ENCODE measurements at places on chromosomes 5 and 9. TPM values are rescaled to one million over a fixed set of nuclear protein-coding genes. Genes with fewer than 3 reads are reported as not detected.

Gene ZNF658
- total RNA-seq: 12.6 TPM

- no peak for DNase-seq
Observed at GRCh38 chr5:80659106-80659505, 4.3 kb upstream of the DHFR start.

DNA sequence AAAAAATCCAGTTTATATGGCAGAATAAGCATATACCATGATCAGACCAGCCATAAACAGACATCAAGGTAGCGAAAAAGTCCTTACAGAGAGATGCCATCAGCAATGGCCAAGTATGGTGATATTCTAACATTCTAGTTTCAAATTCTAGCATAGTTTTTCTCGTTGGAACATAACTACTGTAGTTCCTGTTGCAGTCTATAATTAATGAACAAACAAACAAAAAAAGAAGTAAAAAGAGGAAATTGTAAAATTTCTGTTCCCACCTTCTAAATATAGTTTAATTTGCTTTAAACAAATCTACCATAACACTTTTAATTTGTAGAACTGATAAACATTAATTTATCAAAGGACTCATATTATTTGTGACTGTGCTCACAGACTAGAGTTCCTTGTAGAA, 9.9 kb upstream of the CD180 start:
- no peak for DNase-seq

Gene LCP2
- total RNA-seq: 1.3 TPM

- no peak for DNase-seq
Observed at GRCh38 chr5:157335534-157336422, 69.9 kb downstream of the CYFIP2 start.

Gene IFNK
- not detected for total RNA-seq

DNA sequence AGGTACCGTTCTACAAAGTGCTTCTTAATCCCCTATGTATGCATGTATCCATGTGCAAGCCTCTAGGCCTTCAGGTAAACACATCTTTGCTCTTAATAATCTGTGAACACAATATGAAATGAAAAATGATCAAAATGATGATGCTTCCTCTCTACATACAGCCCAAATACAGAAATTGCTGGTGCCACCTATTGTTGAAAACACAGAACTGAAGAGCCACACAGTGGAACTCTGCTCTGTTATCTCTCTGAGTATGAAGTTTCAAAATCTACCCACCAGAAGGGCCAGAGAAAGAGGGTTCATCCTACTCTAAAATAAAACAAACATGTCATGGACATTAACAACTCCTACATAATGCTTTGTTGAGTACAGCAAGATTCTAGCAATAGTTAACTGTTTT, 71.3 kb downstream of the GLIS3 start:
- no peak for DNase-seq

Gene PCDHA4
- total RNA-seq: 0.26 TPM

- DNase-seq: no peak
Observed at GRCh38 chr5:16679863-16680262, 63.1 kb upstream of the RETREG1 start.

Gene PTGDS
- total RNA-seq: 116 TPM

GRCh38 chr5:157963761-157964160, 104.8 kb upstream of the CLINT1 start:
- no peak for DNase-seq

DNA sequence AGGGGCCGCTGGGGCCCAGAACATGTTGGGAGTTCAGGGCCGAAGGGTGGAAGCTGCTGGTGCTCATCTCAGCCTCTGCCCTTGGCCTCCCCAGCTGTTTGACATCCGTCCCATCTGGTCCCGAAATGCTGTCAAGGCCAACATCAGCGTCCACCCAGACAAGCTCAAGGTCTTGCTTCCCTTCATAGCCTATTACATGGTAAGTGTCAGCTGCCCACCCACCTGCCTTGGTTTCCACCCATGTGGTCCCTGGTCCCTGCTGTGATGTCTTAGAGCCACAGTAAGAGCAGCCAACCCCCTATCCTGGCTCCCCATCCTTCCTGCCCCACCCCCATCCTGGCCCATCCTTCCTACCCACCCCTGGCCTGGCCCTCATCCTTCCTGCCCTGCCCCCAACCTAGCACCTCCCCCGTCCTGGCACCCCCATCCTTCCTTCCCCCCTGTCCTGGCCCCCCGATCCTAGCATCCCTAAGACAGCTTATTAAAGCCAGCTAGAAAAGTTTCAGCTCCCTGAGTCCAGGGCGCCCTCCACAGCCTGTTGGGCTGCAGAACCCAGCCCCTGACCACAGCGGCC, 9.7 kb upstream of the CEL start:
- no peak for DNase-seq

DNA sequence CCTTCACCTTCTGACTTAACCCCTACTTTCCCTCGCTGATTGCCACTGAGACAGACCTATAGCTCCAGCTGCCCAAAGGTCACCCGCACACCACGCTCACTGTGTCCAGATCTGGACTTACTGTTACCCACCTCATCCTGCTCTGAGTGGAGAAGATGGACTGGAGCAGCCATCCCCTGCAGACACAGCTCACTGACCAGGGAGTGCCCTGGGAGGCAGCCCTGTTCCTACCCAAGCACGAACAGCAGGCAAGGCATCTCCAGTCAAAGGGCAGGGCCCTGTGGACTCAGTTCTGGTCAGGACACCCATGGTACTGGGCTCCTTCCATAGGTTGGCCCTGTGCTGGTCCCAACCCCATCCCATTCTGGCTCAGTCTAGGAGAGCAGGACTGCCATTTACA, 9.5 kb upstream of the BARX1 start:
- no peak for DNase-seq

DNA sequence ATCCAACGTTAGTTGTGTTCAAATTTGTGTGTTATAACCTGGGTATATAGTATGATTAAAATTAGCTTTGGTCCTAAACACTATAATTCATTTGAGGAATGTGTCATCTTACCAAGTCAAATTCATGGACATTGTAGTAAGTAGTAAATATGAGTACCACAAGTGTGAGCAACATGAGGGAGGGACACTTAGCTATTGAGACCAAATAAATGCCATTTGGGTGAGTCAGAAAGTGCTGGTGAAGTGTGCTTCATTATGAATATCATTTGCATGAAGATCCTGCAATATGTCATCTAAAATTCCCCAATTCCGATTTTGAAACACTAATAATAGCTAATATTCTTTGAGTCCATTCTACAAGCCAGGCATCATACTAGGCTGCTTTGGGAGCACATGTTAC, 336.7 kb upstream of the KIF2A start:
- DNase-seq: no peak

Gene TRIM36
- total RNA-seq: 2.4 TPM

DNA sequence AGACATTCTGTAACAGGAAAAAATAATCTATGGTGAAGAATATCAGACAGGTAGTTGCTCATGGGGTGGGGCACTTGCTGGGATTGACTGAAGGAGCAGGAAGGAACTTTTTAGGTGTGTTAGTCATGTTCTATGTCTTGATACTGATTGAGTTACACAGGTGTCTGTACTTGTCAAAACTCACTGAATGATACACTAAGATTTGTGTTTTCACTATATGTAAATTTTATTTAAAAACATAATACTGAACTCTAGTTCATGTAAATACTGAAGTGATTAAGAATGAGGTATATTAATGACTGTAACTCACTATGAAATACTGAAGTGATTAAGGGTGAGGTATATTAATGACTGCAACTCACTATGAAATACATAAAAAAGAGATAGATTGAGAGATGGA, 28.5 kb downstream of the IL6ST start:
- no peak for DNase-seq

Gene CETN3
- total RNA-seq: 74.7 TPM

Gene TICAM2
- 14.0 TPM for total RNA-seq

GRCh38 chr5:53090229-53090628, 19.3 kb downstream of the MOCS2 start:
- no peak for DNase-seq

DNA sequence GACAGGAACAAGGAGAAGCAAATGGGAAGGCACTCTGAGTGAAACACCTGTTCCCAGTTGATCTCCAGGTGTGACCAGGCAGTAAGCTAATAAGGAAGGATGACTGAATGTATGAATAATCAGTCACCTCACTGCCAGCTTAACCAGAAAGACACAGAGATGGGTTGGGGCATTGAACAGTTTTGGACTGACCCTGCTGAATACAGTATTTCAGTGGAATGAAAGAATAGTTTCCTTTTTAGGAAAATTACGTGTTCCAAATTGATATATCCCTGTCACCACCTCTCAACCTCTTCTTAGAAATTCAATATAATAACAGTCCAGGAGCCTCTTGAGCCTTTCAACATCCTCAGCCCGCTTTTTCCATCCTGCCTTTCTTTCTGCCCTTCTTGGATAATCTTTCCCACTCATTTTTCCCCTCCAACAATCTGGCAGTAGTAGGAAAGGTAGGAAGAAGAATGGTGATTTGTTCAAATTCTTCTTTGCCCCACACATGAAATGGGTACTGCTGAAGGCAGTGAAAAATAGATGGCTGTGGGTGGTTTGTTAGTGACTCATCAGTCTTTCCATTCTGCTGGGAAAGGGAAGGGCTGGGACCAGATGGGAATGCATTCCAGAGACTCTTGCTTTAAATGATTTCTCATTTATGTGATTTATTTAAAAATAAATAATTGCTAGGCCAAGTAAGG, 117.9 kb downstream of the ZSWIM6 start:
- DNase-seq: no peak

DNA sequence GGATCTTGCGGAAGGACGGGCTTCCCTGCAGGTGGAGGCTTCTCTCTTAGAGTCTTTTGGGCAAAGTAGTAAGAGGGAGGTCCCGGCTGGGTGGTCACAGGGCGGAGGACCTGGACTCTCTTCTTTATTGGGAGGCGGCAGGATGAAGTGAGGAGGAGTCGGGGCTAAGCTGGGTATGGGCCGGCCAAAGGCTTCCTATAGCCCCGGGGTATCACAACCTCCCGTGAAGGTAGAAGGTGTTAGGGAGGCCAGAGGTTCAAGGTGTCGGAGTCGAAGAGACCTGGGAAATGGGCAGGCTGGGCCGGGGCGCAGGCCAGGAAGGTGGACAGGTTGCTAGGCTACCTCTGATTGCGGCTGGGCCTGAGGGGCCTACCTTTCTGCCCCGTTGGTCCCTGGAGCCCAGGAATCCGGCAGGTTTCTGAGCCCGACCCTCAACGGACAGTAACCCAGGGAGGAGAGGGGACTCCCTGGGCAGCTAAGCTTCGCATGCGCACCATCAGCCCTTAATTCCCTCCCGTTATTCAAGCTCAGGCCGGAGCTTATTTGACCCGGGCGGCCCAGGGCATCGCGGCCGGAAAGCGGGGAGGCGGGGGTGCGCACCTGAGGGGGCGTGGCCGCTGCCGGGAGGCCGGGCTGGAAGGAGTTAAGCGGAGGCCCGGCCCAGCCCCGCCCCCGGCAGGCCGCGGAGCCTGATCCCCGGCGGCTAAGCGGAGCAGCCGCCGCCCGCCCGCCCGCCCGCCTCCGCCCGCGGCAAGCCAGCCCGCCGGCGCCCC, at the start of gene TESK1:
Gene TESK1, plus strand, starts transcription at position 685 of the 773 bp plus-strand sequence. CDS start 358 bp downstream, outside the sequence.
- peak; percentile 73 for DNase-seq

DNA sequence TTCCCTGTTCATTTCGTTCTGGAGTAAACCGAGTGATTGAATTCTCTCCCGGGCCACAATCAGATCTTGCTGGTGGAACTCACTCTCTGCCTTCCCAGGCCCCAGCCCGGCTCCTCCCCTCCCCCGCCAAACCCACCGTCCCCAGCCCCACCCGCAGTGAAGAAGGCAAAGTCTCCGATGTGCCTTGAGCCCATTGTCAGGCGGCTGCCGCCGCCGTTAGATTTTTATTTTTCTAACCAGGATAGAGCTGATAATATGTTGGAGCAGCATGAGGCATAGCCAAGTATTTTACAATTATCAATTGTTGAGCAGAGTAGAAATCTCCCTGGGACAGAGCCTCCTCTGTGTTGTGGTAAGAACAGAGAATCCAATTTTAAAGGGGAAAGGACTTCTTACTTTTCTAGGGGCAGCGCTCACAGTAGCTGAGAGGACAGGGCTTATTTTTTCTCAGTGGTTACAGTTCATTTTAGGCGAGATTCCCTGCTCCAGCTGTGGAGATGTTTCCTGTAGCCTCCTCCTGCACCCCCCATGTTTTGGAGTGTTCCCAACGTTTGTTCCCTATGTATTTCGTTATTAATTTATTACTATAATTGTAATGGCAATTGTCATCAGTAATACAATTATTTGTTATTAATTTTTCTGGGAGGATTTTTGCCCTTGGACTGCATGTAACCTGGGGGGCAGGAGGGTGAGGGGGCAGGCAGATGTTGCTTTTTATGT, 1.3 kb downstream of the PSAT1 start:
- no peak for DNase-seq

Gene BNIP1
- not detected for total RNA-seq

GRCh38 chr5:41876678-41877077, 6.5 kb upstream of the OXCT1 start:
- no peak for DNase-seq

- DNase-seq: no peak
Observed at GRCh38 chr9:79604921-79605562, 33.3 kb downstream of the TLE4 start.

DNA sequence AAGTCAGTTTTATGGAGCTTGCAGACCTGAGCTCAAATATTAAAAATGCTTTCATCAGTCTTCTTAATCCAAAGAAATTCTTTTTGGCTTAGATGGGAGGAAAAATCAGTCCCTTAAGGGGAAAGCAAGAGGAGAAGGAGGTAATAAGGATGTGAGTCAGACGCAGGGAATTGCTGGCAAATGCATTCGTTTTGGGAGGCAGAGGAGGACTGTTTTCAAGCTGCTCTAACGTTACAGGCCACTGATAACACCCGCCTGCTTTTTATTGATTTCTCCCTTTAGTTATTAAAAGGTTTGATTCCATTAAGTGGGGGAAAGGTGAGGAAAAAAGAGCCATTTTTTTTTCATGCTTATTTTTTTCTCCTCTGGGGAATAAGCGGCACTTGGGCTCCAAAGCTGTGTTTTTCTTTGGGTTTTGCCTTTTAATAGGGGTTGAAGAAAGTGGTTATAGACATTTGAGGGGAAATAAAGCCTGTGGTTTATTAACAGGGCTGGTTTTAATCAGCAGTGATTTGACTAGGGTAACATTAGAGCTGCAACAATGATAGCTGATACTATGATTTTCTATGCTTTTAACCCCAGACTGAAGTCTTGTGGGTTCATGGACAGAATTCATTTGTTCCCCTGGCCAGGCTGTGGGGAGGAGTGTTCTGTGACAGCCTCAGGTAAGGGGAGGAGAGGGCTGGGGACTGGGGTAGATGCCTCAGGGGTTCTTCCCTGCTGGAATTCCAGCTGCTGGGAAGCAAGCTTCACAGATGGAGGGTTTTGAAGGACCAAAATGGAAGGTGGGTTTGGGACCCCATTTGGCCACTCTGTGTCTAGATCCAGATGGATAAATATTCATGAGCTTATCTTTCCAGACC, 225.2 kb downstream of the GAS1 start:
- DNase-seq: peak; percentile 73

DNA sequence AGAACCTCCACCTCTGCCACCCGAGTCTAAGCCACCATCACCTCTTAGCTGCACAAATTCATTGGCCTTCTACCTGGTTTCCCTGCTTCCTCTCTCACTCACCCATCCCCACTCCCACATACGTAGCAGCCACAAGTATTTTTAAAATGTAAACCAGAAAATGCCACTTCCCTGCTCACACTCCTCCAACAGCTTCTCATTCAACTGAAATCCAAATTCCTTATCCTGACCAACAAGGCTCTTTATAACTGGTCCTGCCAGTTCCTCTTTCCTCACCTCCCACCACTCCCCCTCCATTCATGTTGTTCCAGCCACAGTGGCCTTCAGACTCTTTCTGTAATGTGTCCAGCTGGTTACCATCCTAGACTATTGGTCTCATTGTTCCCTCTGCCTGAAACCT, 25.0 kb upstream of the PALM2AKAP2 start:
- no peak for DNase-seq

- no peak for DNase-seq
Observed at GRCh38 chr5:148333262-148333849, 2.0 kb upstream of the SPINK9 start.

Gene CYSRT1
- not detected for total RNA-seq

Gene DND1
- 0.28 TPM for total RNA-seq

Gene NR5A1
- total RNA-seq: 0.58 TPM
